Fibroblast of skin of right quadriceps (primary cell): ENCODE measurements at places on chromosomes 1 and 21.

GRCh38 chr1:89843273-89844130 lies 22.7 kb downstream of the LRRC8D start:
- peak; percentile 57 for DNase-seq

DNA sequence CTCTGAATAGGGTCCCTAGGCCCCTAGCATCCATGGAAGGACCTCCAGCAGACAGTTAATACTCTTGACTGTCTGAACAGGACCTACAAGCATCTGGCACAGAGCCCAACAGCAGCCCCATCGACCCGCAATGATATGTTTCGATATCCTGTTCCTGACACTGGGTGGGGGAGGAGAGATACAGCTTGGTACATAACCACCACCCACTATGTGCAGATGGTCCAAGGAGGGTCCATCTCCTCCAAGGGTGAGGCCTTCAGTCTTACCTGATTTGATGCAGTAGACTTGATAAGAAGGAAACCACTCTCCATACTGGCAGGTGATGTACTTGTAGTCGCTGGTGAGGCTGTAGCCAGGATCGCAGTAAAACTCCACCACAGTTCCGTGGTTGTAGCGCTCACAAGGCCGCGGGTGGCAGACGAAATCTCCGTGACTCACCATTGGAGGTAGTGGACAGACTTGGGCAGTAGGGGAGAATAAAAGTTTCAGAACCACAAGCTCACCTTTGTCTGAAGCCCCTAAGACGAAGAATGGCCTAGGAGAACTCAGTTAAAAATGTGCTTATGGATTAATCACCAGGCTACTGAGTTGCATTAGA lies 86.0 kb upstream of the TLR5 start:
- no peak for DNase-seq

- no peak for DNase-seq
These were observed 130.8 kb downstream of the LACTBL1 start for GRCh38 chr1:22841860-22842281.

DNA sequence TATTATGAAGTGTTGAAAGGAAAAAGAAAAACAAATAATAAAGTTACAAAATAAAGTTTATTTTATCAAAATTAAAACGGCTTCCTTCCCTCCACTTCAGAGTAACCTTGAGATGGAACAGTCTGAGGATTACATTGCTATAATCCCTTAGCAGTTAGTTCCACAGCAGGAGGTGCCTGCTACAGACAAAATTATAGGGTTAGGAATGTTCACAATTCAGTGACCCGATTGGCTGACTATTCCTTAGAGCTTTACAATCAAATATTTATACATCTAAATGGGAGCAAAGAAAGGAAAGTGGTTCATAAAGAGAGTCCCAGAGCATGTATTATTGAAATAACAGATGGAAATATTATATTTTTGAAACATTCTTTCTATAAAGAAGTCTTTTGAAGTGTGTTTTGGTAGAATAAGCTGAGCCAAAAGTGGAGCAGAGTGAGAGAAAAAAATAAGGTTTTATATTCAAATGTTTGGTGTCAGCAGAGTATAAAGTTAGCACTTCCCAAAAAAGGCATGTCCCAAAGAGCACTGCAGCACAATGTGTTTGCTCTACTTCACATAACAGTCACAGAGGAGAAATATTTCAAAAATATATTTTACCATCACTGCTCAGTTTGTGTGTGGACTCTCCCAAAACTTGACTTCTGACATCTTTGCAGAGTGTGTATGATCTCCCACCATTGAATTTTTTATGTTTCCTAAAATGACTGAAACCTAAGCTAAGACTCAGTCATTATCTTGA lies 71.4 kb upstream of the GORAB start:
- peak; percentile 17 for DNase-seq

DNA sequence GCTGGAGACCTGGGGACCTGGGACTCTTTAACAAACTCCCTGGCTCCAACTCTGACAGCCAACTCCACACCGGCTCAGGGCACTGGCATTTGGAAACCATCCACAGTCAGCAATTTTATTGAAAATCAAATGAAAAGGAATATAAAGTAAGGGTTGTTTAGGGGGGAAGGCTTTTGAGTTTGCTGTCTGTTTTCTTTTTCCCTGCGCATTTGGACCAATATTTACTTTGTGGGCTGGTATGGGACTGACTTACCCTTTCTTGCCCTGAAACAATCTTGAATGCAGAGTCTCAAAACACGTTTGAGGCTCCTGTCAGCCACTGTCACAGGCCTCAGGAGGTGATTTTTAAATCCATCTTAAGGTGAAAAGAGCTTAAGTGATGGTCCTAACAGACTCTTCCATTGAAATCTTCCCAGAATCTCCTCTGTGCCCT lies 15.4 kb upstream of the EFHD2 start:
- DNase-seq: no peak

GRCh38 chr1:175824079-175824478 lies 80.7 kb upstream of the TNR start:
- no peak for DNase-seq

- no peak for DNase-seq
These were observed 44.6 kb downstream of the WASF2 start for GRCh38 chr1:27445177-27445936.

DNA sequence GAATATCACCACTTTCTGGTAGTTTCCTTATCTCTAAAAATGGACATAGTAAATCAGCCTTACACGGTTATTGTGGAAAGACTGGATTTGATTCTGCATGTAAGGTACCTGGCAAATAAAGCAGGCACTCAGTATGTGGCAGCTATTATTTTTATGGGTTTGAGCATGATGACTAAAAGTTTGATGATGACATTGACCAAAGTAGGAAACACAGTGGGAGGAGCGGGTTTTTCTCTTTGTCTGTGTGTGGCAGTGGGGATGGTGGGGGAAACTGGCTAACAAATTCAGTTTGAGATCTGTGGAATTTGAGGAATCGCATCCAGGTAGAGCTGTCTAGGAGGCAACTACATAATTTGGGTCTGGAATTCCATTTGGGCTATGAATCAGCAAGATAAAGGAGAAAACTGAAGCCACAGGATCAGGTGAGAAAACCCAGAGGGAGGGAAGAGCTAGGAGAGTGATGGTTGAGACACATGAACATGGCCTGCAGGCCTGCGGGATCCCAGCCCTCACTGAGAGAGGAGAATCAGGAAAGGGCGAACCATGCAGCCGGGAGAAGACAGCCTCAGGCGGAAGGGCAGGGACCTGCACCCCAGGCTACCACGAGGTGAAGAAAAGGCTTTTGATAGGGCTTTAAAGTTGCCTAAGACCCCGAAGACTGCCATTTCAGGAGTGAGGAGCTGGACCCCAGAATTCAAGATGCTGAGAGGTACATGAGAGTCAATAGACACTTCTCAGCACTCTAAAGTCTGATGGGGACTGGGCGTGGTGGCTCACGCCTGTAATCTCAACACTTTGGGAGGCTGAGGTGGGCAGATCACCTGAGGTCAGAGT lies 52.2 kb downstream of the MEF2D start:
- no peak for DNase-seq

DNA sequence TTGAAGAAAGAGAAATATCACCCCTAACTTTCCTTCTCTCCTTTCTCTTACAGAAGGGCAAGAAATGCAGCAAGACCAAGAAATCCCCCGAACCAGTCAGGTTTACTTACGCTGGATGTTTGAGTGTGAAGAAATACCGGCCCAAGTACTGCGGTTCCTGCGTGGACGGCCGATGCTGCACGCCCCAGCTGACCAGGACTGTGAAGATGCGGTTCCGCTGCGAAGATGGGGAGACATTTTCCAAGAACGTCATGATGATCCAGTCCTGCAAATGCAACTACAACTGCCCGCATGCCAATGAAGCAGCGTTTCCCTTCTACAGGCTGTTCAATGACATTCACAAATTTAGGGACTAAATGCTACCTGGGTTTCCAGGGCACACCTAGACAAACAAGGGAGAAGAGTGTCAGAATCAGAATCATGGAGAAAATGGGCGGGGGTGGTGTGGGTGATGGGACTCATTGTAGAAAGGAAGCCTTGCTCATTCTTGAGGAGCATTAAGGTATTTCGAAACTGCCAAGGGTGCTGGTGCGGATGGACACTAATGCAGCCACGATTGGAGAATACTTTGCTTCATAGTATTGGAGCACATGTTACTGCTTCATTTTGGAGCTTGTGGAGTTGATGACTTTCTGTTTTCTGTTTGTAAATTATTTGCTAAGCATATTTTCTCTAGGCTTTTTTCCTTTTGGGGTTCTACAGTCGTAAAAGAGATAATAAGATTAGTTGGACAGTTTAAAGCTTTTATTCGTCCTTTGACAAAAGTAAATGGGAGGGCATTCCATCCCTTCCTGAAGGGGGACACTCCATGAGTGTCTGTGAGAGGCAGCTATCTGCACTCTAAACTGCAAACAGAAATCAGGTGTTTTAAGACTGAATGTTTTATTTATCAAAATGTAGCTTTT lies 2.4 kb downstream of the CCN1 start:
- peak; percentile 61 for DNase-seq
